ENCODE measurements at places on chromosomes 6 and 20.

DNA sequence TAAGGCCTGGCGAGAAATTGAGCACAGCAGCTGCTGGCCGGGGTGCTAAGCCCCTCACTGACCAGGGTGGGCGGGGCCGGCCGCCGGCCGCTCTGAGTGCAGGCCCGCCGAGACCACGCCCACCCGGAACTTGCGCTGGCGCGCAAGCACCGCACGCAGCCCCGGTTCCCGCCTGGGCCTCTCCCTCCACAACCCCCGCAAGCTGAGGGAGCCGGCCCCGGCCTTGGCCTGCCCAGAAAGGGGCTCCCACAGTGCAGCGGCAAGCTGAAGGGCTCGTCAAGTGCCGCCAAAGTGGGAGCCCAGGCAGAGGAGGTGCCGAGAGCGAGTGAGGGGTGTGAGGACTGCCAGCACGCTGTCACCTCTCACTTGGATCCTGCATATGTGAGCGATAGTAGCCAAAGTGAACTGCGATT lies 251.2 kb downstream of the GJA1 start:
- DNase-seq = no peak

- peak; percentile 74 for DNase-seq
These were observed 317.1 kb downstream of the ESR1 start for GRCh38 chr6:152124429-152125074.

- DNase-seq = no peak
These were observed 294.5 kb downstream of the CD83 start for GRCh38 chr6:14412026-14412425.

GRCh38 chr20:60584221-60584620 lies 626.0 kb downstream of the CDH26 start:
- no peak for DNase-seq

DNA sequence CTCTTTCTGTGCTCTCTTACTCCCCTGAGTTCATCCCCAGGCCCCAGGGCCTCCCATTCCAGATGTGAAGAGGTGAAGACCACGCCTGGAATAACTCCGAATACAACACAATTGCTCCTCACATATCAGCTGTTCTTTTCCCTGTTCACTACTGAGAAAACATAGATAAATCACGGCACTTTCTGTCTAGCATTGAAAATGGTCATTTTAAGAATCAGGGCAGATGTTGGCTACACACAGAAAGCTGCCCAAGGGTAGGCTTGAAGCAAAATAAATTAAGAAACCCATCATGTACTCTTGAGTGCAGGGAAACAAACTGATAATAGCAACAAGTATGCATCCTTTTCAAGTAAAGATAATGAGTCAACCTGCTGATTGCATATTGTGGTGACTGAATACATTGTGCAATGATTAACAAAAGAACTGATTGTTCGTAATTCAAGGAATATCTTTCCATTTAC lies 382.5 kb downstream of the PRKN start:
- peak; percentile 27 for DNase-seq

DNA sequence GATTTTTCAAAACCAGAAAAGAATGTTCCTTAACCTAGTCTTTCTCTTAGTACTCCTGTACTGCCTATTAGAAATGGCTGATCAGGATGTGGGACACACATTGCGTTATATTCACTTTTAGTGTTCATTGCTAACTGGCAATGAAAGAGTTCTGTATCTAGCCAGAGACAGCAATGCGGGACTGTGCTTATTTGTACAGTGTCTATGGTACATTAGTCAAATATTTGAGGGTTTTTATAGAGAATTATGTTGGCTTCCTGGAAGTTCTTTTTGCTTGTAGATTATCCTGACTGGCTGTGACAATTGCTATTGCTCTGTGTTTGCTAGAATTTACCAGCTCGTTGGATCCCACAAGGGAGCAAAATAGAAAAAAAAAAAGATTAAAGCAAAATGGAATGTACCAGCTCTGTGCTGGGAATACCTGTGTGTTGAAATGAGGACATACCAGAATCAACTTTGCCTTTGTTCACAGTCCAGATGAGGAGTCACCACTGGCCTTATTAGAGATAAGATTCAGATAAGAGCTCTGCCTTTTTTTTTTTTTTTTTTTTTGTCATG lies 22.4 kb upstream of the IFNGR1 start:
- peak; percentile 53 for DNase-seq

DNA sequence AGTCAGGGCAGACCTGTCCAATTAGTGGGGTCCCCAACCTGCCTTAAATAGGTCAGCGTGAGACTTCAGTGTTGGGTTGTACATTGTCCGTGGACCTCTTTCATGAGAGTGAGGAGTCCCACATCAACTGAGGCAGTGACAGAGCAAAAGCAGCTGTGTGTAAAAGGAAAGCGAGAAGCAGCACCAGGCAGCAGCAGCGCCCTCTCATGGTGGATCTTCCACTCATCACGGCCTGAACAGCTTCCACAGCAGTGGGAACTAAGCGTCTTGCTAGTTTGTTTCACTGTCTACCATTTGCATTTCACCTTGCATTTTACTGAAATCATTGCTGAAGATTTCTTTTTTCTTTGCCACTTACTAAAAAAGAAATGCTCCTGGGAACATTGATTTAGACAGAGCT lies 333.8 kb downstream of the PKHD1 start:
- DNase-seq = no peak

DNA sequence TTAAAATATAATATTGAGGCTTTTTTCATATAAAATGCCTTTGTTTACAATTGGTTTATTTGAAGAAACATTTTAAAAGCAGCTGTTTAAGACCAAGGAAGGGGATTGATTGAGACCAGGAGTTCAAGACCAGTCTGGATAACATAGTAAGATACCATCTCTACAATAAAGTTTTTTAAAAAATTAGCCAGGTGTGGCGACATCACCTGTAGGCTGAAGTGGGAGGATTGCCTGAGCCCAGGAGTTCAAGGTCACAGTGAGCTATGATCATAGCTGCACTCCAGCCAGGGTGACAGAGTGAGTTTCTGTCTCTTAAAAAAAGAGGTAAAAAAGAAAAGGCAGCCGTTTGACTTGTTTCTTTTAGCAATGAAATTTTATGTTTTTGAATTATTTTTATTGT lies 117.0 kb downstream of the STXBP5 start:
- no peak for DNase-seq

- DNase-seq = no peak
These were observed 980.3 kb upstream of the FLRT3 start for GRCh38 chr20:15317546-15318232.

DNA sequence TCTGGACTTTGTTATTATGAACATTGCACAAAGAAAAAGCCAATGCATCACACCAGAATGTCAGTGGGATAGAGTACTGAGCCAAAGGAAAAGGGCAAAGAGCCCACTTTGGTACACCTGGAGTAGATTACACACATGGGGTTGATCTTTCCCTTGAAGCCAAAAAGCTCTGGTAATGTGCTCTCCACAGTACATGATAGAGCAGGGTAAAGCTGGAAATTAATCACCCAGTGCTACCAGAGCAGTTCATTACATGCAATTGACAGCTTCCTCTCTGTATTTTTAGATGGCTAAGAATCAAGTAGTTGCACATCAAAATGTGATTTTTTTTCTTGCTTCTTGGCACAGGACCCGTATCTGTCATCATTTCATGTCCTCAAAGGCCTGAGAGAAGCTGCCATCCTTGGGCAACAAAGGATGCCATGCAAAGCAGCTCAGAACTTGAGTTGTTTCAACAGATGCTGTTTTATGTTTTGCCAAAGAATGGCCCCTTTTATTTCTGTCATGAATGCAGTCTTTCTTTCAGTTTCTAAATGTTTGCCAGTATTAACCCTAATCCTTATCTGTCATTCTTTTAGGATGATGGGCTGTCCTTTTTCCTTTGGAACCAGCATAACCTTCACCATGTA lies 88.1 kb downstream of the HDGFL1 start:
- peak; percentile 8 for DNase-seq

GRCh38 chr6:130018744-130019325 lies 454 bp downstream of the L3MBTL3 start:
- peak; percentile 8 for DNase-seq

- DNase-seq = peak; percentile 66
These were observed 43.1 kb downstream of the MICA start for GRCh38 chr6:31446481-31446880.

GRCh38 chr6:79984261-79984660 lies 20.2 kb upstream of the TTK start:
- DNase-seq = peak; percentile 22

GRCh38 chr6:27772261-27773001 lies 139.8 kb downstream of the OR2B2 start:
- peak; percentile 83 for DNase-seq

DNA sequence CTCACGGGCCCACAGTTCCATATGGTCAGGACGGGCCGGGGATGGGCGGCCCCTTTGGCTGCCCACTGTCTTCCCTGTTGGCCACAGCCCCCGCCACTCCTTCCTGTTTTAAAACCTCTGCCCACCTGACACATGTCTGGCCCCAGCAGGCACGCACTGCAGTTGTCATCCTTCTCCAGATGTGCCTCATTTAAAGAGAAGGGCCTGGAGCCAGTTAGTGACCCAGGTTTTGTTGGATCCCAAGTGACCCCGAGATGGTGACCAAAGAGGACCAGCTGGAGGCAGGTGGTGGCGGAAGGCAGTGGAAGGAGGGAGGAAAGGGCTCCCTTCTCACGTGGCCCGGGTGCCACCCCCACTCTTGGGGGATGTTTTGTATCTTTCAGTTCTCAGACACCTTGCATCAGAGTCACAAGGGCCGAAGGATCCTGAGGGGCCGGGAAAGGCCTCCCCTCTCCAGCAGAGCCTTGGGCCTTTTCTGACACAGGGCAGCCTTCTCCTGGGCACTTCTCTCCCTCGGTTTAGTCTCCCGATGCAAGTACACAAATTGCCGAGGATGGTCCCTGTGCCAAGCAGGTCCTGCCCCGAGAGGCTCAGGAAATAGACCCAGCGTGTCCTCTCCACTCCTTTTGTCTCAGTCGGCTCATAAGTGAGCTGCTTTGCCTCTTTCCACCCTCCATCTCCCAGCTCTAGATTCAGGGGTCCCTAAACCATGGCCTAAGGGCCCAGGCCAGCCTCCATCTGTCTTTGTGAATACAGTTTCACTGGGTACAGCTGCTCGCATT lies 117.6 kb downstream of the SULF2 start:
- no peak for DNase-seq

DNA sequence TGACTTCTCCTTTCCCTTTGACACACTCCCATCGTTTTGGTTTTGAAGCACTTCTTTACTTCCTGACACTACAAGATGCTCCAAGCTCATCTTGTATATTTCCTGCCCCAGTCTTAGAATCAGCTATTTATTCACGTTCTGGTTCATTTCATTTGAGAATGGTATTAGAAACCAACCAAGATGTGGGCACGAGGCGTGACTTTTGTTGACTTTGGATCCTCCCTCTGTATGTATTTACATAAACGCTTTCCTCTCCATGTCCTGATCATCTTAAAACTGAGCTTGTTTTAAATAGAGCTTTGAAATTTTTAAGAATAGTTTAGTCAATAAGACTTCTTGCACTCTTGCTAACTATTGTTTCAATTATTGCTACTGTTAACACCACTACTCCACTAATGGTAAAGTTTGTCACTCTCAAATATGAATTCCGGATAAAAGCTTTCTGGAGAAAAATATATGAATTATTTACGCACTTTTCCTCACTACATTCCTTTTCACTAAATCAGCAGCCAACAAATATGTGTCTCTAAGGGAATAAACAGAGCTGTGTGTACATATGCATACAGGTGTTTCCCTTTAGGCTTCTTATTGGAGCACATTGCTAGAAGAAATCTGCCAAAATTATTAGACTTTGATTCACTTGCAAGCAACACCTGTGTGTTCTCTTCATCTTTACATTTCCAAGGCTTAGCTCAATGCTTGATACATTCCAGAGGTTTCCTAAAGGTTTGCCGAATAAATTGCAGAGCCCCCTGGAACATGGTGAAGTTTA lies 77.3 kb upstream of the TMEM244 start:
- no peak for DNase-seq

DNA sequence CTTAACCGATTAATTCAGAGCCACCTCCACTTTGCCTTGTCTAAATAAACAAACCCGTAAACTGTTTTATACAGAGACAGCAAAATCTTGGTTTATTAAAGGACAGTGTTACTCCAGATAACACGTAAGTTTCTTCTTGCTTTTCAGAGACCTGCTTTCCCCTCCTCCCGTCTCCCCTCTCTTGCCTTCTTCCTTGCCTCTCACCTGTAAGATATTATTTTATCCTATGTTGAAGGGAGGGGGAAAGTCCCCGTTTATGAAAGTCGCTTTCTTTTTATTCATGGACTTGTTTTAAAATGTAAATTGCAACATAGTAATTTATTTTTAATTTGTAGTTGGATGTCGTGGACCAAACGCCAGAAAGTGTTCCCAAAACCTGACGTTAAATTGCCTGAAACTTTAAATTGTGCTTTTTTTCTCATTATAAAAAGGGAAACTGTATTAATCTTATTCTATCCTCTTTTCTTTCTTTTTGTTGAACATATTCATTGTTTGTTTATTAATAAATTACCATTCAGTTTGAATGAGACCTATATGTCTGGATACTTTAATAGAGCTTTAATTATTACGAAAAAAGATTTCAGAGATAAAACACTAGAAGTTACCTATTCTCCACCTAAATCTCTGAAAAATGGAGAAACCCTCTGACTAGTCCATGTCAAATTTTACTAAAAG lies 2.7 kb downstream of the FOXC1 start:
- no peak for DNase-seq

- no peak for DNase-seq
These were observed 169.1 kb upstream of the SHLD1 start for GRCh38 chr20:5580940-5581708.

DNA sequence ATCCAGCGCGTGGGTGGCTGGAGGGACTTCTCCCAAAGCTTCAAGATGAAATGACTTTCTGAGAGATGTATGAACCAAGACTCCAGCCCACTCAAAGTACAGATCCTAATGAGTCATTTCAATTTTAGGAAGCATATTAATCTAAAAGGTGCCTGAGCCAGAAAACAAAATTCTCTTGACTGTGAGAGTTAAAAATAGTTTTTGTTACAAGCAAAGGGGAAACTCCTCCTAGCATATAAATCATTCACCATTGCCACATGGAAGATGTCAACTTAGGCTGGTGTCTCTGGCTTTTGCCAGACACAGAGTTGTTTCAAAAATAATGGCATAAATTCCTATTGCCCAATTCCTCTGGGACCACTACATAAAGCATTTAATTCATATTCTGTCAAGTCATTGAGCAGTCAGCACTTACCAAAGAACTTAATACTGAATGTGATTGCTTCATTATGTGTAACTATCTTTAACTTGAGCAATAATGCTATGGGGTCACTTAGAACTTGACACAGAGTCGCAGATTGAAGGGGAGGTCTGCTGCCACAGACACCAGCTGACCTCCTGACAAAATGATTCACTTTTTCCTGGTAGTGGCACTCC lies 280.6 kb downstream of the SLC35F1 start:
- peak; percentile 74 for DNase-seq

Measured in AG10803 (cell line).